H9 (cell line): ENCODE measurements at places on chromosomes 12 and 14.
A peak's percentile ranks its signal among the peaks of the same experiment; 100 is the strongest.

DNA sequence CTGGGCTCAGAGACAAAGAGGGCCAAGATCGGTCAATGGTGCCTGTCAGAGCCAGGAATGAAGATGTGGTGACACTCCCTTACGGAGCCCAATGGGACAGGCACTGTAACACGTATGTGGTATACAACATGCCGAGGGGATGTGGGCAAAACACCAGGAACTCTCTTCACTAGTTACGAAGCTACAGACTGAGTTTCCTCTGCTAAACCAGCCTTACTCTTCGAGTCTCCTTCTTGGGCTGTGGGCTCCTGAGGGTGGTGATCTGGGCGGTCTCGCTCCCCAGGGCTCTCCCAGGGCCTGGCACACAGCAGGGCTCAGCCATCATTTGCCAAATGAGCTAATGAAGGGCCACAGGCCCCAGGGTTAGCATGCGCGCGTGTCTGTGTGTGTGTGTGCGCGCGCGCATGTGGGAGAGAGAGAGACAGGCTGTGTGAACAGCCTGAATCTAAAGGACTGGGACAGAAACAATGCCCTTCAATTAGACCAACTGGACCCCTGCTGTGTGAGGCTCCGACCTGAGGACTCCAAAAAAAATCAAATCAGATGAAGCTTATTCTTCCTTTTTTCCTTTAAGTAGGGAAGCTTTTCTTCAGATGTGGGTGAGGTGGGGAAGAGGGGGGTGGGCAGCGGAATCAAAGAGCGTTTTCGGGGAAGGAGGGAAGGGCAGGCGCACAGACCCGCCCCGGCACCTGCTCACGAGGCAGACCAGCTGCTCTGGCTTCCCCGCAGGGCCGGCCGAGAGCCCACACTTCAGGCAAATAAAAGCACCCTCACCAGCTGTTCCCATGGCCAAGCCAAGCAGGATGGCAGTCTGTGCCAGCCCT lies 42.5 kb downstream of the CCDC88C start:
- no peak for DNase-seq

DNA sequence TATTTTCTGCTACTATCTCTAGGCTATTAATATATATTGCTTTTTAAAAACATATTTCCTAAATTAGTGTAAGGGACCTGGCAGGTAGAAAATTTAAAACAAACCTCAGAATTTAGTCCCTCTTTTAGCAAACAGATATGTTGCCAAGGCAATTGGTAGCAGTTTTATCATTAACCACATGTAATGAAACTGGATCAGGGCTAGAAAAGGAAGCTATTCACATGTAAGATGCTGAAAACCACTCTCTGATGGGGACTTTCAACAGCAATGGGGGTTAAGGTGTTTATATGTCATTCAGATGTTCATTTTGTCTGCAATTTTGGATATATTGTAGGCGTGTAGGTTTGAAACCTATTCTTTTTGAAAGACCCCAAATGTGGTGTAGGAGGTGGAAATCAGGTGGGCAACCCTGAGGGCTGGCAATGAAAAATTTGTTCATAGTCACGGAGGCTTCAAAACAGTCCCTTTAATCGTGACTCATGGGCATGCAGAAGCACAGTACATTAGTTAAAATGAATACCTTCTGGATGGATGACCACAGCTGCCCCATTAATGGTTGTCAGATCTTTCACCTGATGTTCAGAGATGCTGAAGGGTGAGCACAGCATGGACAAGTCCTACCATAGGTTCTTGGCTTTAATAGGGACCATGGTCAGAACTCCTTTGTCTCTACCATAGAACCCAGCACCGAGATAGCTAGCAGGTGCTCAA lies 5.9 kb upstream of the PKP2 start:
- no peak for DNase-seq

DNA sequence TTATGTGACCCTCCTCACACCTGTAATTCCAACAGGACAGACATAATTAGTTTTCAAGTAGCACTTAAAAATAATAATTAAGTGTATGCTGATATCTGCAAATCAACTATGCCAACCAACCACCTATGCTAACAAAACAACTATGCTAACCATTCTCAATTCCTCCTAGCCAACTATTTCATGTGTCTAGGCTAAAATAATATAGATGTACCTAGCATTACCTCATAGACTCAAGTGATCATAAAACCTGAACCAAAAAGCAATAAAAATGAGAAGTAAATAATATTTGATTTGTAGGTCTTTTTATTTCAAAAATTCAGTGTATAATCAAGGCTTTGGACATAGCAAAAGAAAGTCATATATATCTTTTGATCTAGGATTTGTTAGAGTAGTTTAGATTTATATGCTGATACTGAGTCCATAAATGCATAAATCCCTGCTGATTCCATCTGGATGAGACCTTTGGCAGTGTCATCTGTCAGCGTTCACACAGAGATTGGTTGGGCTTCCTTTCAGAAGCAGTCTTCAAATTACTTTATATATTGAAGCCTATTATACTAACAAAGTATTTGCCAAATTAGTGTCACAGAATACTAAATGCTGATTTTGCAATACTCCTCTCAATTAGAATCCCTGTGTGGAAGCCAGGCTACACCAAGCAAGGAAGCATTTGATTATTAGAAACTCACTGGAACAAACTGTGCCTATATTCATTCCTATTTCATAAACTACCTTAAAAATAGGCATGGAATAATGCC lies 101.4 kb upstream of the PPM1H start:
- no peak for DNase-seq

DNA sequence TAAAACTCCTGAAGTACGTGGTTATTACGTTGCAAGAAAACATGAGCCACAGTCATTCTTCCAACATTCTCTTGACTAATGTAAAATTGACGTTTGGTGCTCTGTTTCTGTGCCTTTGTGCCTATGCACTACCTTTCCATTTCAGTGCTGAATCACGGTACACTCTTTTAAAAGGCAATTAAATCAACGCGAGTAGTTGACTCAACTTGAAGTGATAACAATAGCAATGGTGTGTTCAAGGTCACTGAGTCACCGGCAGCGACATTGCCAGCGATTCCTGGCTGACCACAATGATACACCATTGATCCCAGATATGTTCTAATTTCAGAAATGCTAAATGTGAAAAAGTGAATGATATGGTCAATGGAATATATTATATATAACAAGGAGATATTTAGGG lies 17.8 kb downstream of the AK7 start:
- no peak for DNase-seq

DNA sequence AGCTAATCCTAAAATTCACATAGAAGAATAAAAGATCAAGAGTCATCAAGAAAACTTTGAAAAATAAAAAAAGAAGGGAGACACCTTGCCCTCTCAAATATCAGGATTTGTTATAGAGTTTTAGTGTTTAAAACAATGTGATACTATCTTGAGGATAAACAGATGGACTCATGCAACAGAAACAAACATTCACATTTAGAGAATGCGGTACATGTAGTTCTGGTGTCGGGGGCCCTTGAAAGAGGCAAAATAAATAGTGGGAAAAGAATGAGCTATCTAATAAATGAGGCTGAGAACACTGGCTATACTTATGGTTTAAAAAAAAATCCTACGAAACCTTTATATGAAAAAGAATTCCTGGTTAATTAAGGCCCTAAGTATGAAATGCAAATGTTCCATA lies 127.7 kb downstream of the LLPH start:
- no peak for DNase-seq

GRCh38 chr14:36226164-36226563 lies 49.6 kb upstream of the PTCSC3 start:
- DNase-seq = no peak

DNA sequence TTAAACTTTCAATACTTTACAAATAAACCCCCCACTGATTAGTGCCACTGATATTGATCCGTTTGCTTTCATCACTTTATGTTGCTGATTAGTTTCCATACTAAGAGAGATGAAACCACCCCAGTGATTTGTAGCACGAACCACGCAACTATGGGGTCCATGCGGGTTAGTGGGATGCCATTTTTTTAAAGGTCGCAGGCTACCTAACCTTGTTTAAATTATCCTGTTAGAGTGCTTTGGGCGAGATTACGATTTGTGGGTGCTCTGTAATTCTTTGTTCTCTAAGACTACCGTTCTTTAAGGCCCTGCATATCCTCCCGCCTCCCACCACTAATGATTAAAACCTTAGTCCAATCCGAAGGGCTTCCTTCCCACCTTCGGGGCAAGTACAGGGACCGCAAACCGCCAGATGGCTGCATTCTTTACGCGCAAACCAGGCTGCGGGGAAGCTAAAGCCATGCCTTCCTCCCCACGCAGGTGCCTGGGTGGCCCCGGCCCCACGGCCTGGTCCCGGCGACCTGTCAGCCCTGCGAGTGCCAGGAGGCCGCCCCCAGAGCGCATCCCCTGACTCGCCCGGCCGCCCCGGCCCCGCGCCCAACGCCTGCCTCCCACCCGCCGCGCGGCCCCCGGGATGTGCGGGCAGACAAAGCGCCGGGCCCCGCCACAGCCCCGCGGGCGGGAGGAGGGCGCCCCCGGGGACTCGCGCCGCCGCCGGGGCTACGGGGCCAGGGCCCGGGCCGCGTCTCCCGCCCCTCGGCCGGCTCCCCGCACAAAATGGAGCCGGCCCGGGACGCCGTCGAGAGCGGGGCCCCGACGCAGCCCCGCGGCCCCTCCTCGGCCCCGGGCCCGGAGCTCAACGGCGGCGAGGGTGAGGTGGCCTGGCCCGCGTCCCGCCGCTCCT lies 759 bp downstream of the NFYB start:
- DNase-seq = peak; percentile 42

DNA sequence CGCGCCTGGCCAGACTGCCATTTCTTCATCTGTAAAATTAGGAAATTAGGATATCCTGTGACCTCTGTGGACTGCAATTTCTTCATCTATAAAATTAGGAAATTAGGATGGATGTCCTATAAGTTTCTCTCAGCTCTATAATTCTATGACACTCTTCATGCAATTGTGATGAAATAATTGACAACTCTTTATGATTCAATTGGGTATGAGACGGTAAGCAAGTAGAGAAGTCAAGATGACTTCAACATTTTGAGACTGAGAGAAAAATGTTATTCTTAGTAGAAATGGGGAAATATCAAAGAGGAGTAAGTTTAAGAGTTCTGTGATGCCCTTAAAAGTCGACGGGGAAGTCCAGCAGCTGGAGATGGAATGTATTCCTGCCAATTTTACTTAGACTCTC lies 12.0 kb downstream of the KIAA0586 start:
- DNase-seq = no peak

DNA sequence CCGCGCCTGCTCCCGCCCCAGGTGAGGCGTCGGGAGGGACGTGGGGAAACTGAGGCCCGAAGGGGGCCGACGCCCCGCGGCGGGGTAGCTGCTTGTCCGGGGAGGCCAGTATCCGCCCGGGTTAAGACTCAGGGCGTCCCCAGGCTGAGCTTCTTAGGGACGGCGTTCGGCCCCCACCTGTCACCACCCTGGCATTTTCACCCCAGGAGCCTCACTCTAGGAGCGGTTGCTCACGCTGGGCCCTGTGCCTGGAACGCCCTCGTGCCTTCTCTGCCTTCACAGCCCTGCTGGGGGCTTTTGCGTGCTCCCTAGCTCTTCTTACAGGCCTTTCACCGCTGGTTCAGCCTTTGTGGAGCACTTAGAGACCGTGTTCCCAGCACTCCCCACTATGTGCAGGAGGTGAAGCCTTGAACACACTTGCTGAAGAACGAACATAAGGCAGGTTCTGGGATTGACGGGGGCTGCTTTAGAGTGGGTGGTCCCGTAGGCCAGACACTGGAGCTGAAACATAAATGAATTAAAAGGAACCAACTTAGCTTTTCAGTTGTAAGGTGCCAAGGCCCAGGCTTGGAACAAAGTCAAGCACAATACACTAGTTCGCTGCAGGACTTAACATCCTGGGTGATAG lies 601 bp downstream of the ZNF839 start:
- DNase-seq = no peak

GRCh38 chr14:95102680-95103044 lies 54.7 kb downstream of the DICER1 start:
- DNase-seq = no peak

DNA sequence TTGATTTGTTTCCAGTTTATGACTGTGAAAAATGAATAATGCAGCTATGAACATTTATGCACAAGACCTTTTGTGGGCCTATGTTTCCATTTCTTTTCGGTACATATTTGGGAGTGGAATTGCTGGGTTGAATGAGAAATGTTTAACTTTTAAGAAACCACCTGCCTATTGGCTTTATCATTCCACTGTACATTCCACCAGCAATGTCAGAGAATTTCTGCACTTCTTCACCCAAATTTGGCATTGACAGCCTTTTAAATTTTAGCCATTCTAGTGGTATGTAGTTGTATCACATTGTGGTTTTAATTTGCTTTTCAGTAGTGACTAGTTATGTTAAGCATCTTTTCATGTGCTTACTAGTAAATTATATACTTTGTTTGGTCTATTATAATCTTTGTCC lies 317.0 kb upstream of the TMTC1 start:
- DNase-seq = no peak

DNA sequence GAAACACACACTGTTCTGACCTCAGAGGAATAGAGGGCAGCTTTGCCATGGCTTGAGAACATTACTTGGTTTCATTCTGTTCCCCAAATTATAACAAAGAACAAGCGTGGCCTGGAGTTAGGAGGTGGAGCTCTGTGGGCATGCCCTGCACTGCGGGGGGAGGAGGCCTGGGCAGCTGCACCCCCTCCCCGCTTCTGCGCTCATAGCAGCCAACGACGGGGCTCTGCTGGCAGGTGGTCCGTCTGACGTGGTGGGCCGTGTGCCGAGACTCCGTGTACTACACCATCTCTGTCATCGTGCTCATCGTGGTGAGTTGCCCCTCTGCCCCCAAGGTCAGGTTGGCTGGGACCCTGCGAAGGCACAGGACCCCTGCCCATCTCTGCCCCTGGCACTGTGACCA lies 70.4 kb upstream of the RIN3 start:
- DNase-seq = no peak

- no peak for DNase-seq
Measured at GRCh38 chr12:21528953-21529352, 2.9 kb downstream of the SPX start.

DNA sequence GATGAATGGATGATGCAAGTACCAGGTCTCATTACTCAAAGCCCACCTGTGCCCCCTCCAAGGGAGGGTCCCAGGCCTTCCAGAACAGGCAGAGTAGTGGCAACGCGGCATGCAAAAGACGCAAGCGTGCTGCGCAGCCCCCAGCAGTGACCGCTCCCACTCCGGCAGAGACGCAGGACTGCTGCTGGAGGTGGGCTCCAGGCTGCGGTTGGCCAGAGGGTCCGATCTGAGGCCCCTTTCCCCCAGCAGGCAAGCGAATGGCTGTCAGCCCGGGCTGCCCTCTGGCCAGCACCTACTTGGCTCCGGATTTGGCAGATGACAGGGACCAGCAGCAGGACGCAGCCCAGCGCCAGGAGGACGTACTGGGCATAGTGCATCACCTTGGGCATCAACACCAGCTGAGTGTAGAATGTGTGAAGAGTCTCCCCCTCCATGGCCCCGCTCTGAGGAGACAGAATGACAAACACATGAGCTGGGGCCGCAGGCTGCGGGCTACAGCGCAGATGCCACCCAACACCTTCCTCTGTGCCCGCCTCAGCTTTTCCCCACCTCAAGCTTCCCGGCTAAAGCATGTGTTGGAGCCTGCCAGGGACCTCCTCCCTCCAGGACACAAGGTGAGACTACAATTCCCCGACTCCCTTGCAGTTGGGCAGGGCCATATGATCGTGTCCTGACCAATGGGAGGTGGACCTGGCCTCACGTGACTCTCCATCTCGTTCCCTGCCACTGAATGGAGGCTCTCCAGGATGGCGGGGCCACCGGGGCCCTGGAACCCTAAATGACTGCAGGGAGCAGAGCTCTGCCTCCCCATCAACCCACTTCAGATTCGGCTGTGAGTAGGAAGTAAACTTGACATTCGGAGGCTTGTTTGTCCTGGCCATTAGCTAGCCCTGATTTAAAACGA lies 77.4 kb downstream of the SCARB1 start:
- DNase-seq = peak; percentile 90

GRCh38 chr12:82383930-82384552 lies 25.7 kb downstream of the METTL25 start:
- DNase-seq = no peak

- DNase-seq = no peak
Measured at GRCh38 chr14:104362761-104363605, 216.6 kb upstream of the C14orf180 start.
